ENCODE measurements at places on chromosomes 7 and 10.

DNA sequence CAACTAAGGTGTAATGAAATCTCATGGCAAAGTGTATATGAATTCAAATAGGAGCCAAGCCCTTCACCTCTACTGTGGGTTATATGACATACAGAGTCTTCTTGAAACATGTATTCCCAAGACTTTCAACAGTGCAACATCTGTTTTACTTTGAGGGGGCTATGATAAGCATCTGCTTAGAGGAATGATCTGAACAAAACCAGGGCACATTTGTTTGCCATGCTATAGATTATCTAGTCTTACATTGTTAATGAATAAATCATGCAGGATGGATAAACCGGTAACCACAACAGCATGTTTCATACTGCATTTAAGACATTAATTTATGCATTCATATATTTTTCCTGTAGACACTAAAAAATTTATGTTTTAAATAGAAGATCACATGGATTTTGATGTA is 1021.9 kb downstream of the LRMDA start:
- no peak for DNase-seq

GRCh38 chr7:140168816-140169215 is 8.0 kb downstream of the KDM7A start:
- no peak for DNase-seq

- no peak for DNase-seq
Measured at GRCh38 chr10:81042647-81043046, 504.9 kb downstream of the SH2D4B start.

DNA sequence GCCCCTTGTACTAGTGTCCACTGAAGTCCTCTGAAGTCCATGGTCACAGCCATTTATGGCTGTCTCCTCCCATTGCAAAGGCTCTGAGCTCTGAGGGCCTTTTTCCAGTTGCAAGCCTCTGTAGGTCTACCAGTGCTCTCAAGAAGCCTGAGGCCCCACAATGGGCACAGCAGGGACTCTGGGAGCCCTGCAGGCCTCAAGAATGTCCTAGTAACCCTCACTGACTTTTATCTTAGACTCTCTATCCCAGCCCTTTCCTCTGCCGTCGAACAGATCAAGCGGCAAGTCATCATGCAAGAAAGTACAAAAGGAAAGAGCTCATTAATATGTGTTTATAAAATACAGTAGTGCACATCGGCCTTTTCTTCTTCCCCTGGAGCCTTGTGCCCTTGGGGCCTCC is 23.4 kb downstream of the VWA2 start:
- no peak for DNase-seq

DNA sequence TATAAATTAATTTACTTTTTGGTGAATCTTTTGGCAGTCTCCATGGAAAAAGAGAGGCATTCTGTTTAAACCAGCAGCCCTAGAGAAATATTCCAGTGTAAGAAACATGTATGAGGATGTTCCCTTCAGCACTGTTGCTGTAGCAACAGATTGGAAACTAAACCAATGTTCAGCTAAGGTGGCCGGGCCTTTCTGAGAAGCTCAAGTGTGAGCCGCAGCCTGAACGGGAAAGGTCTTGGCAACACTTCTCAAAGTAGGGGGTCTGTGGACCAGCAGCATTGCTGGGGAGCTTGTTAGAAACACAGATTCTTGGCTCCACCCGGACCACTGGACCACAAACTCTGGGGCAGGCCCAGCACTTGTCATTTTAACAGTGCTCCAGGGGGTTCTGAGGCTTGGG is 36.2 kb downstream of the RAMP3 start:
- no peak for DNase-seq

GRCh38 chr10:62244785-62245467 is 23.7 kb downstream of the RTKN2 start:
- no peak for DNase-seq

- DNase-seq: no peak
Measured at GRCh38 chr10:108450280-108450679, 1285.8 kb upstream of the SORCS1 start.

DNA sequence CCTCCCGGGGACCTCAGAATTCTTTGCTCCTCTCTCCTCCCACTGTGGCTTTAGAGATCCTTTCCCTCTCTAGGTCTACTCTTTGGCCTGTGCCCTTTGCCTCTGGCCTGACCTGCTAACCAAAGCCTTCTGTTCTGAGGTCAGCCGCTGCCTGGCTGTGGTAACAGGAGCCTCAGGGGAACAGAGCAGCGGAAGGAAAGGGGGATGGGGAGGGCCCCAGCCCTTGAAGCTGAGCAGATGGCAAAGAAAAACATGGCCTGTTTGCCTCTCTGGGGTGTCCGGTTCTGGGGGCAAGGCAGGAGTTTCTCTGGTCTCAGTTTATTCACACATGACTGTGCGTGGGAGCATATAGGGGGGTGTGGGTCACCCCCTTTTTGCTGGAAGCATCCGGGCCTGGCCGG is 28.2 kb downstream of the COL26A1 start:
- no peak for DNase-seq

GRCh38 chr10:117541405-117541908 is 1.1 kb upstream of the EMX2 start:
- no peak for DNase-seq
